Stimulated activated CD4-positive, alpha-beta T cell treated with anti-CD3 and anti-CD28 coated beads, Interleukin-2, amount 100 ng/mL, for 4 hours (primary cell): ENCODE measurements at places on chromosomes 6 and 20.

DNA sequence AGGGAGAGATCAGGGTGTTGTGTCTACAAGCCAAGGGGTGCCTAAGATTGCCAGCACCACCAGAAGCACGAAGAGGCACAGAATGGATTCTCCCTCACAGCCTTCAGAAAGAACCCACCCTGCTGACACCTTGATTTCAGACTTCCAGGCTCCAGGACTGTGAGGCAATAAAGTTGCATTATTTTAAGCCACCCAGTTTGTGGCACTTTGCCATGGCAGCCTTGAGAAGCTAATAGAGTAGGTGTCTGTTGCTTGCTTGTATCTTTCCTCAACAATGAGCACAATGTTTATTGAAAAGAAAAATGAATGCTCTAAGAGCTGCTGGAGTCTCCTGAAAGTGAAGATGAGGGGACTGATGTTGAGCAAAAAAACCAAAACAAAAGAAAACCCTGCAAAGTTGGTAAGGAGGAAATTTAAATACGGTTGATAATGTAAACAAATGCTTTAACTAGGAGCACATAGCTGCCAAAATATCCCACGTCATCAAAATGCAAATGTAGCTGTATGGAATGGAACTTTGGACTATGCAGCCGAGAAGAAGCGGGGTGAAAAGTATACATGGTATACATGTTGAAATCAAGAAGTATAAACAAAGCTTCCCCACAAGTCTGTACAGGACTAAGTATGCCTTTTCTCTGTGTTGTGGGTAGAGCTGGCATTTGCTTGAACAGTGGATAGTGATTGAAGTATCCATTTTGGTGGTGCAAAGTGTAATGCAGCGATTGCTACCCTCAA is 8.0 kb downstream of the IL20RA start:
- no peak for DNase-seq

GRCh38 chr20:53163486-53163885 is 191.3 kb downstream of the TSHZ2 start:
- no peak for DNase-seq

DNA sequence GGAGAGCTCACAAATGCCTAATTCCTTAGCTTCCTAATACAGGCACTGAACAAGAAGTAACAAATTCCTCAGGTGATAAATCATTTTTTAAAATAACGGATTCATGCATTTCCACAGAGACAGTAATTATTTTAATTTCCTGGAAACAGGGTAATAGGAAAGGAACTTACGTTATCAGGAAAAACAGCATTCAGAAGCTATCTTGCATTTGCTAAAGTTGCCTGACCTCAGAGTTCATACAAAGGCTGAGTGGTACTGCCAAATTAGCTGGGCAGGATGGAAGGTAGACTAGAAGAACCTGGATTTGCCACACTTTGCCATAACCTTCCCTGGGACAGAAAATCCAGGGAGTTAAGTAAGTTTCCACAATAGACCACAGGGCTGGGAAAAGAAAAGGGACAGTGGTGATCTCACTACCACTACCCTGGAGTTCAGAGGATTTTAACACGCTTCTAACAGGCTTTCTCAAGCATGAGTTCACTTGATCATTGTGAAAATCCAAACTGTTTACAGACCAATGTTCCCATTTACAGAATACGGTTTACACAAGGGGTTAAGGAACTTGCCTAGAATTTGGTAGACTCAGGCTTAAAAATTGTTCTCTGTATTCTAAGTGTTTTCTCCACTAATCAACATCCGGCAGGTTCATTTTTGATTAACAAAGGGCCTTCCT is 57.0 kb downstream of the KIF13A start:
- no peak for DNase-seq

- no peak for DNase-seq
Measured at GRCh38 chr20:9322661-9323060, 191.7 kb upstream of the LAMP5 start.

GRCh38 chr20:44361021-44361420 is 5.5 kb downstream of the HNF4A start:
- no peak for DNase-seq

DNA sequence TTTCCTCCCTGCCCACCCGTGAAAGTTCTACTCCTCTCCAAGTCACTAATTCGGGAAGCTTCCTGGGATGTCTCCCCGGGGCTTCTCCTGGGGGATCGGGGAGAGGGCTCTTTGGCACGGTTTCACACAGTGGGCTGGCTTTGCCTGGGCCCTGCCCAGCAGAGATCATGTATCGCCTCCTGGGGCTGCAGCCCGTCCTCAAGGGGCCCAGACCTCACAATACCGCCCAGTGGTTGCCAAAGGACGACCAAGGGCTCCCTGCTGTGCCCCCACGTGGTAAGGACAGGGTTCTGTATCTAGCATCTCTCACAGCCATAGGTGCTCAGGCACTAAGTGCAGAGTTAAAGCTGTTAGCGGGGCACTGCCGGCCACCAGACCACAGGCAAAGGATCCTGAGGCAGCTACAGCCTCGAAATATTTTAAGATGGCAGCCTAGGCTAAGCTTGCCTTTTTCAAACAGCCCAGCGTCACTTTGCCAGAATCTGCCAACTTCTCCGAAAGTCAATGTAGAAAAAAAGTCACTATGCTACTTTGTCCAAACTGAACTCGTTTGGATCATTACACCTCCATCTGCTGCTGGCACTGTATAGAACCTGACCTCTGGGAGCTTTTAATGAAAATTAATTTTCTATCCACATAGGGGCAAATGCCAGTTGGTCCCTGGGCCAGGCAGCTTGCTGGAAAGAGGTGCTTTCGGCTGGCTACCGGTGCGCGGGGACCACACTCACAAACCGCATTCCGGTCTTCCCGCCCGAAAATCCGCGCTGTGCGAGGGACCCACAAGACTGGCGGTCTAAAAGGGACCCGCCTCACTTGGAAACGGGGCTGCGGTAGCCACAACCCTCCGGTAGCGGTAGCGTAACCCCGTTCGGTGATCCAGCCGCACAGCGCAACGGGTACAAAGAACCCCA is 1.3 kb upstream of the NNAT start:
- DNase-seq, result no peak

DNA sequence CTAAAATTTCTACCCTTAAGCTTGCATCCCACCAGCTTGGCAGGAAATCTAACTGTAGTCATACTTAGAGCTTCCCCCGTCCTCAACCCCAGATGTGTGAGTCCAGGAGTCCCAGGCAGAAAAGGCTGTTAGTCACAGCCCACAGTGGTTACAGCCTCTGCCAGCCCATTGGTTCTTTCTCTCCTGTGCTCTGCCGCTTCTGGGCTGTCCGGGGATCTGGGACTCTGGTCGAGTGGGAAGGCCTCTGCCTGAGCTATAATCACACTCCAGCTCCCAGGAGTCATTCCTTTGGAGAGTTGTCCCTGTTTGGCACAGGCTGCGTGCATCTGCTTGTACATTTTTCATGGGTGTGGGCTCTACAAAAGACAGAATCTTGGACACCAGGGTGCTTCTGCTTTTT is 45.6 kb upstream of the FYN start:
- no peak for DNase-seq

DNA sequence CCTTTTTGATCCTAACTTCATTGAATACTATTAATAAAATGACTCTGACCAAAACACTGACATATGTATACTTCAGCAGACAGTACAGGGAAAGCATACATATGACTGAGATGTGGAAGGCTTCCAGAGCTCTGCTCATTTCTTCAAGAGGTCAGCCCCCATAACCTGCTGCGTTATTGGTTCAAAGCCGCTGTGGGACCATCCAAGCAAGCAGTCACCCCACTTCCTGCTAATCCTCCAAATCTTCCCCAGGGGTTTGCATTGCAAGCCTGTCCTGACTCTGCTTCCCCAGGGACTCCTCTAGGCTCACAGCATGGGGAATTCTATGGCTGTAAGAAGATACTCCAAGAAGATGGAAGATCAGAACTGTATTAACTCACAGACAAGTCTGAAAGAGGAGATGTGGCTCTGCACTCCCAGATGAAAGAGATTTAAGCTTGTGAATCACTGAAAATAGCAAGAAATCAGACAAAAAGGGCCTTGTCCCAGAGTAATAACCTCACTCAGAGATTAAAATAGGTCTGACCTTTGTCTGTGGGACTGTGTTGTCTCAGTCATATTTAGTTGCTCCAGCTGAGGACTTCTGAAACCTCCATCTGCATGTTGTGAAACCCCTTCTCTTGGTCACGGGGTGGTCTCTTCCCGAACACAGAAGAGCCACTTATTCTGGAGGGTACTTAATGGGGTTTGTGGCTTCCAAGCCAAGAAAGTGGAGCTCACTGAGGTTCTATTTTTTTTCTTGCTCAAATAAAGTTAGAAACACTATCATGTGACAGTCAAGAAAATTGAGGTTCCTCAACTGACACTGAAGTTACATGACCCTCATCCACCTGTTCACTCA is 101.5 kb upstream of the MARCKS start:
- no peak for DNase-seq

- no peak for DNase-seq
Measured at GRCh38 chr6:48840896-48841295, 622.2 kb downstream of the MMUT start.

DNA sequence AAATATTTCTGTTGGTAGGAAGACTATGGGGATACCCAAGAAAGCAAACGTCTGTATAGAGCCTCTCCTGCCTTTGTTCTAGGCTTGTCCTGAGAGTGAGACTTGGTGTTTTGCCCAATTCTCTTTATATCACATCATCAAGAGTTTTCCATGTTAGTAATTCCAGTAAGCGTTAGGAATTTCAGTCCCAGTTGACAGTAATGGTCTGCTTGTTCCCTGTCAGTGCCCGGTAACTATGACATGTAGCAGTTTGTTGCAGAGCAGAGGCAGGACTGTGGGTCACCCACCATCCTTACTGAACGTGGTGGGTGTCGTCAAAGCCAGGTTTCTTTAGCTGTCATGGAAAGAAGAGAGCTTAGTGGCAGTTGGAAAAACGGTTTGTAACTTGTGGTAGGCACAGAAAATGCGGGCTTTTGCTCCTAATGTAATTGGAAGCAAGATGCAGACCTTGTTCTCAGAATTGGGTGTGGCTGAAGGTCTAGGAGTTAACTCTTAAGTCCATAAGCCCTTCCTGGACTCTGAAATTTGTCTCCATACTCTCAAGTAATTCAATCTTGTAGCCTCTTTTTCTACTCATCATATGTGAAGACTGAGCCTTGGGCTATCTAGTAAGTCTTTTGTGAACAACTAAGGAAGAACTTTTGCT is 188.8 kb downstream of the TMEM242 start:
- no peak for DNase-seq

- DNase-seq, result no peak
Measured at GRCh38 chr20:62699741-62700140, 8.9 kb upstream of the NTSR1 start.

DNA sequence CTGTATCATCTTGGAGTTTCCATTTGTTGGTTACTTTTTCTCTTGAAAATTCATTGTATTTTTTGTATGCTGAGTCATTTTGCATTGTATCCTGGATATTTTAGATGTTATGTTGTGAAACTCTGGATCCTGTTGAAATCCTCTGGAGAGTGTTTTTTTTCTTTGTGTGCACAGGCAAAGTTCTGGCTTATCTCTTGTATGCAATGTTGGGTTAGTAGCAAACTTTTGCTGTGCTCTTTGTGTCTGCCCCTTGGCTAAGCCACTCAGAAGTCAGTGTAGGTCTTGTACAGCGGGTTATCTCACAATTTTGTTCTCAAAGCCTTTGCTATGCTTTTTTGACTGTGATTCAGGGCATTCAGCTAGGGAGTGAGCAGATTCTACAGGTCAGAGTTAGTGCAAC is 29.1 kb upstream of the LMBRD1 start:
- DNase-seq, result no peak

DNA sequence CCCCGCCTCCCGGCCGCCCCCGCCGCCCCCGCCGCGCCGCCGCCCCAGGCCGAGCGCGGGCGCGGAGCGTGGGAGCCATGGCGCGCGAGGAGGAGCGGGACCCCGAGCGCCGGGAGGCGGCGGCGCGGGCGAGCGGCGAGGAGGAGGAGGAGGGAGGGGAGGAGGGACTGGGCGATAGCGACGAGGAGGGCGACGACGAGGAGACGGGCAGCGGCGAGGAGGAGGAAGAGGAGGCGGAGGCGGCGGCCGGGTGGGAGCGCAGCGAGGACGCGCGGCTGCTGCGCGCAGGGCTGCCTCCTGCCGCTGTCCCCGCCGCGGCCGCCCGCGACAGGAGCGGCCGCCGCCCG is at the start of gene SLC24A3:
TSS of gene SLC24A3 (plus strand) at position 174 of the 347 bp plus-strand sequence.
- DNase-seq, result no peak

DNA sequence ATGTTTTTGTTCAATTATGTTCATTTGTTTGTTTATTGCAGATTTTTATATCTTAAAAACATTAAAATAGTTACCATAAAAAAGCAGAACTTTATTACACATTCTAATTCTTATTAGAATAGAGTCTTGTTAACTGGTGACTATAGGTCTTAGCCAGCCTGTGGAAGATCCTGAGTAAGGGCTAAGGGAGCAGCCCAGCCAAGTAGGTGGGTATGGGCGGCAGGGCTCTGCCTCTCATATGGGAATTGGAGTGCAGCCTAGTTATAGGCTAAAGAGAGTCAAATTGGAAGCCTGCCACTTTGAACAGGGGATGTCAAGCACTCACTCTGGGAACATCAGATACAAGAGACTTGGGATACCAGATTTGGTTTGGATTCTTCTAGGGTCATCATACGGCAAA is 10.5 kb upstream of the HSF2 start:
- no peak for DNase-seq

GRCh38 chr6:7237653-7238188 is 75.3 kb downstream of the SSR1 start:
- no peak for DNase-seq

- no peak for DNase-seq
Measured at GRCh38 chr6:121748376-121748775, 312.9 kb downstream of the GJA1 start.

GRCh38 chr6:100924534-100925227 is 43.6 kb upstream of the ASCC3 start:
- DNase-seq, result no peak

DNA sequence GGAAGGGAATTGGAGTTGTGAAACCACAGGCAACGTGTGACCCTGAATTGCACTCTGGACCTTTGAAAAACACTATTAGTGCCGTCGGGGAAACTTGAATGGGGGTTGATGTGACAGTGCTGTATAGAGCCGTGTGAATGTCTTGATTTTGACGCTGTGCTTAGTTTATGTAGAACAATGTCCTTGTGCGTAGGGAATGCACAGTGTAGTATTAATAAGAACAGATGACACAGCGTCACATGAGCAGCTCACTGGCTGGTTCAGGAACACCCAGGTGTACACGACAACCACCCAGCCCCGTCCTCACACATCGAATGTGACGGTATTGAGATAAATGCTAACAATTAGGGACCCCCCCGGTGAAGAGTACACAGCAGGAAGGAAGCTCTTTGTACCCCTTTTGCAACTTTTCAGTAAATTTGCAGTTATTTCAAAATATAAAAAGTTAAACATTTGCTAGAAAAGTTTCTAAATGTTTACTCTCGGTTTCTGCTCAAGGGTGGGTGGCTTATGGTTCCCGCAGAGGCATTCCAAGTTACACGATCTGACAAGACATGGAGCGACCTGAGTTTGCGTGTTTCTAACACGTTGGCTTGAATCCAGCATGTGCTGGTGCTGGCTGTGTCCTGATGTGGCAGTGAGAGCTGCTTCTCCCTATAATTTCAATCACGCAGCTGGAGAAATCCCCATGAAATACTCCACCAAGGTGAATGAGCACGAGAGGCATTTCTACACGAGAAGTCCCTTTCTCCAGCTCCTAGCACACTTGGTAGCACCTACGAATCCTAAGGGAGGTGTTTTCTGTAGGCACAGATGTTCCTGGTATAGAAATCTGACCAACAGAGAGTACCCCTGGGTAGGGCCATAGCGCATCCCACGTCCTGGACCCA is 208.0 kb upstream of the EXOC2 start:
- DNase-seq, result no peak

GRCh38 chr6:90714319-90714718 is 127.4 kb upstream of the MAP3K7 start:
- no peak for DNase-seq
